Activated T-helper 1 cell treated with Interleukin-2 at 50 U/mL for 16 hours (primary cell): ENCODE measurements at places on chromosomes 16 and 17.

- peak; percentile 88 for DNase-seq
These were observed at the start of gene COIL for GRCh38 chr17:56960596-56961538. COIL (minus strand) TSS chr17:56961050; CDS start chr17:56961019, 31 bp downstream.

GRCh38 chr17:31318851-31319661 is 2.4 kb downstream of the EVI2A start:
- no peak for DNase-seq

DNA sequence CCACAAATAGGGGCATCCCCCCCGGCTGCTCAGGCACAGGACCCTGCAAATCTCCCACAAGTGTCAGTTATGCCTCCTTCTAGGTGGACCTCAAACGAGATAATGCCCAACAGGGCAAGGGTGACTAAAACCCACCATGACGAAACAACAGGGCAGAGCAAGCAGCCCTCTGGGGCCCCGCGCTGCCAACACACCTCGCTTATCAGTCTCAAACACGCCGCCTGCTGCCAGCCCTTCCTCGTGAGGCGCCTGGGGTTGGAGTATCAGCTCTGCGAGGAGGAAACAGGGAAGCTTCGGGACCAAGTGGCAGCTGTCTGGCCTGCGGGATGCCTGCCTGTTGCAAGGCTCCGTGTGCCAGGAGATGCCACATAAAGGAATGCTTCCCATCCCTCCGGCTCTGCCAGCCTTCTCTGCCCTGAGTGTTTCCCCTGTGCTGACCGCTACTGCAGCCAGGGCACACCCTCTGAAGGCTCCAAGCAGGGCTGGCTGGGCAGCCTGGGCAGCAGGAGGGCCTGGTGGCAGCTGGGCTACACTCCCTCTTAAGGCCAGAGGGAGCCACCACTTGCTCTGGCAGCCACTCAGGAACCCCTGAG is 2.5 kb downstream of the SMIM5 start:
- no peak for DNase-seq

DNA sequence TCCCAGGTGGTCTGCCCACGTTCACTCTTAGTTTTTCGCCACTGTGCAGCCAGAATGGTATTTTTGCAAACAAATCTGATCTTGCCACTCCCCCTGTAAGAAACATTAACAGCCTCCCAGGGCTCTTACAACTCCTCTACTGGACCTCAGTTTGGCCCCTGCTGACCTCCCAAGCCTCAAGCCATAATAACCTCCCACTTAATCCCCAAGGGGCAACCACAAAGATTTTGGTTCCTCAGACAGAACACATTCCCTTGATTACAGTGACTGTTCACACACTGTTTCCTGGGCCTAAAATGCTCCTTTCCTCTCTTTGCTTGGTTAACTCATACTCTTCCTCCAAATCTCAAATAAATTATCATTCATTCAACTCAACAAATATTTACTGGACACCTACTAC is 21.5 kb upstream of the CD300E start:
- no peak for DNase-seq

- DNase-seq, result peak; percentile 9
These were observed 66.8 kb downstream of the KPNA2 start for GRCh38 chr17:68102318-68102758.

- no peak for DNase-seq
These were observed 8.5 kb upstream of the SLC39A11 start for GRCh38 chr17:73101031-73101430.

DNA sequence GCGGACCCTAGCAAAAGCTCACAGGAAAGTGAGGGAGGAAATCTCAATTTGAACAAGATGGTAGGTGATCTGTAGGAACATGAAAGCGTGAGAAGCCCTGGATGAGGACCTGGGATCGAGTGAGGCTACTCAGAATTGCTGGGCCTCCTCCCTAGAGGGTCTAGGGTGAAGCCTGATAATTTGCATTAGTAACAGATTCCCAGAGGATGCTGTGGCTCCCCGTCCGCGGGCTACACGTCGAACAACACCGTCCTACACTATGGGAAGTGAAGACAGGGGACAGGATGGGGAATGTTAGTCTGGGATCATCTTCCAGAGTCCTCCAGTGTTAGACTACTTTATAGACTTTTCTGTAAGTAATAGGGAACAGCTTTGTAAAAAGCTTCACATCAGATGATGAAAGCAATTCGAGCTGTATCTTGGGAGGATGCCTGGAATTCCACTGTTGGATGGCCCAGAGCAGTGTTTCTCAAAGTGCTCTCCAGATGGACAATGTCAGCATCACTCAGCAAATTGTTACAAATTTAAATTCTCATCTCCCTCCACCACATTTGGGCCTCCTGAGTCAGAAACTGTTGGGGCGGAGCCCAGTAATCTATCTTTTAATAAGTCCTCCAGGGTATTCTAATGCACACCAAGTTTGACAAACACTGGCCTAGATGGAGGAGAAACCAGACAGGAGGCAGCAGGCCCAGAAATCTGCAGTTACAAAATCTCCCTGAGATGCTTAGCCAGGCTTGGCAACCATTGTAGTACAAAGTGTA is 6.5 kb downstream of the FNDC8 start:
- no peak for DNase-seq

GRCh38 chr16:82201351-82201750 is 31.3 kb upstream of the MPHOSPH6 start:
- DNase-seq, result no peak

DNA sequence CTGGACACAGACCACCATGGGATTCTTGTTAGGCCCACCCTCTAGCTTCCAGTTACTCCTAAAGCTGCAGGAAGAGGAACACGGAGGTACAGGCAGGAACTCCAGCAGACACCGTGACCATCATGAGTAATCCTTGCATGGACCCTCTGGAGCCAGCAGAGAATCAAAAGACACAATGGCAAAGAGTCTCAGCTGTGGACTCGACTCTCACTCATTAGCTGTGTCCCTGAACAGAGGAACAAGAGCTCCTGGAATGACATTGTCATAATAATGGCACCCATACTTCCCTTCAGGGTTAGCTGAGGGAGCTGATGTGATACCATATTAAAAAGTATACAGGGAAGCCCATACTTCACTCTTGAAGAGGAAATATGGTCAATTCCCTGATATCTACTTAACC is 176.3 kb upstream of the ASIC2 start:
- no peak for DNase-seq

DNA sequence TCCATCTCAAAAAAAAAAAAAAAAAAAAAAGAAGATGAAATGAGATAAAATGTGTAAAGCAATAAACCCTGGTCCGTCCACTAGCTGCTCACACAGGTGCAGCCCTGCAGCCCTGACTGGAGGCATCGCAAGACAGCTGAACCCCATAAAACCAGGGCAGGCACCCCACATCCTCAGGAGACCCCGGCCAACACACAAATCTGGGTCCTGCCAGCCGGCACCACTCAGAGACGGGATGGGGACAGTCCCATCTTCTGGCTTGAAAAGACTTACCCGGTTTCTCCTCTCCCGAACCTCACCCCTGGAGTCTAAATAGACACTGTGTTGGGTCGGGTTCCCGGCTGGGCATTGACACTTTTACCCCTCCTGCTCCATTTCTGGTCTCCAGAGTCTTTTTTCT is 52.7 kb upstream of the TNRC6C start:
- no peak for DNase-seq

DNA sequence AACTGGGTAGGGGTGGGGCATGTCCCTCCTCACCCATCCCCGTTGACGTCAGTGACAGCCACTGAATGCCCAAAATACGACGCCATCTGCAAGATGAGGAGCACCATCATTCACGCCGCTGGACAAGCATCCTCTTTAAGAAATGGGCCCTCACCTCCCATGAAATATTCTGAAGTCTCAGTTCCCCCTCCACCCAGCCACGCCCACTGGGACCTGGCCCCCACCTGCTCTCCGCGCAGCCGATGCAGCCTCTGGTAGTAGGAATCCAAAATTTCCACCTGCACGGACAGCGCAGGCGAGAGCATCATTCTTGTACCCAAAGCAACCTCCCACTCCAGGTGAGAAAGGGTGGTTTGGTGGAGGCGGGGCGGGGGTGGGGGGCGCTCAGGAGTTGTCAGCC is 5.6 kb downstream of the ITGA2B start:
- no peak for DNase-seq

DNA sequence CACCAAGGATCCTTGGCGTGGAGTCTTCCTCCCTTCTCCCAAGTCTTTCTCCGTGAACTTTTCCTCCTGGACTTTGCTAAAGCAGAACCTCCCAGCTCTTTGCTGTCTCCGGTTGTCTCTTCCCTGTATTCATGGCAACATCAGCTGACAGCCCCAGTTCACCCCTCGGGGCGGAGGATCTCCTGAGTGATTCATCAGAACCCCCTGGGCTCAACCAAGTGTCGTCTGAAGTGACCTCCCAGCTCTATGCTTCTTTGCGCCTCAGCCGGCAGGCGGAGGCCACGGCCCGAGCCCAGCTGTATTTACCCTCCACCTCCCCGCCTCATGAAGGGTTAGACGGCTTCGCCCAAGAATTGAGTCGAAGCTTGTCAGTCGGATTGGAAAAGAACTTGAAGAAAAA is 943 bp downstream of the CNTROB start:
- no peak for DNase-seq

DNA sequence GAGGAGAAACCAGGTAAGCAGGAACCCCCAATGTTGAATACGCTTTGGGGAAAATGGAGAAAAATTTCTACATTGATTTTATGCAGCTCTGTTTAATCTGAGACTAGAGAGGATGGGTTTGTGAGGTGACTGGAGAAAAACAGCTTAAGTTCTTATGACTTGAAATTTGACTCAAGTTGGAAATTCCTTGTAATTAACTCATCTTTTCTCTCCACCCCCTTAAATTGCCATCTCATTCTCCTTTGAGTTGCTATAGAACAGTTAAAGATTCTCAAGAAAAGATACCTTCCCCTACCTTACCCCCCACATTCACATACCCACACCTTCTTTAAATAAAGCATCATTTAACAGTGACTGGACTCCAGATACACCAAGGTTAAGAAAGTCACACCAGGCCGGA is 24.2 kb downstream of the ZNRF1 start:
- no peak for DNase-seq

DNA sequence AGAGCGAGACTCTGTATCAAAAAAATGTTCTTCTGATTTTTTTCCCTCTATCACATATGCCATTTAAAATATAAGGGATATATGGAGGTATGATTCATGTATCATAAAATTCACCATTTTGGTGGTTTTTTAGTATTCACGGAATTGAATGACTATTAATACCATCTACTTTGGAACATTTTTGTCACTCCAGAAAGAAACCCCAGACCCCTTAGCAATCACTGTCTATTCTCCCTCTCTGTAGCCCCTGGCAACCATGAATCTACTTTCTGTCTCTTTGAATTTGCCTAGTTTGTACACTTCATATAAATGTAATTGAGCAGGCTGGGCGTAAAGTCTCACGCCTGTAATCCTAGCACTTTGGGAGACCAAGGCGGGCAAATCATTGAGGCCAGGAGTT is 75.9 kb downstream of the PRKCA start:
- DNase-seq, result no peak

DNA sequence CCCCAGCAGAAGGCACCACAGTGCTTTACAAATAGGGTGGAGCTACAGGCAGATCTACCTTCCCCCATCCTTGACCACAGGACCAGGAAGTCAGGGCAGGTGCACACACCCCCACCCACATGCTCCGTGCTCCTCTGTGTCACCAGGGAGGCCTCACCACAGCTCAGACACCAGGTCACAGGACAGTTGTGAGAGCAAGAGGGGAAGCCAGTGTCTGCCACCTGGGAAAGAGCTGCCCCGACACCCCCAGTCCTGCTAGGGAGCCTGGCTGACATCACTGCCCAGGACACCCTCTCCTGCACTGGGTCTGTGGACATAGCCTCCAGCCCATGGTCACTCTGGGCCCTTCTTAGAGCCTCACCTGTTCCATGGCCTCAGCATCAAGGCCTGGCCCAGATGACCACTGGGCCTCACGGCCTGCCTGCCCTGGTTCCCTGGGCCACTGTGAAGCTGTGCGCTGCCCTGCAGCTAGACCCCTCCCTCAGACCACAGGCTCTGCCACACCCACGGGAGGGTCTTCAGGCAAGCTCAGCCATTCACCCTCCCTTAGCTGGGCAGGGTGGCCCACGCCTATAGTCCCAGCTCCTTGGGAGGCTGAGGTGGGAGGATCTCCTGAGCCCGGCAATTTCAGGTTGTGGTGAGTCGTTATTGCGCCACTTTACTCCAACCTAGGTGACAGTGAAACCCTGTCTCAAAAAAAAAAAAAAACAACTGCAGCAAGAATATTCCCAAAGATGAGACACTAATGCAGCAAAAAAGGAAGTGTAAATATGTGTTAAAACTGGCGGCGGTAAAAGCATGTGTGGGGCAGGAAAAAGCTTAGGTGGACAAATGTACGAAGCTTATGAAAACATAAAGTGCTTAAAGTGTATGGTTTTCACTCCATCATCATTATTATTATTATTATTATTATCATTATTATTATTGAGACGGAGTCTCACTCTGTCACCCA is 14.2 kb downstream of the POLR3K start:
- peak; percentile 21 for DNase-seq

- peak; percentile 47 for DNase-seq
These were observed 24.4 kb downstream of the SREBF1 start for GRCh38 chr17:17812211-17813054.

DNA sequence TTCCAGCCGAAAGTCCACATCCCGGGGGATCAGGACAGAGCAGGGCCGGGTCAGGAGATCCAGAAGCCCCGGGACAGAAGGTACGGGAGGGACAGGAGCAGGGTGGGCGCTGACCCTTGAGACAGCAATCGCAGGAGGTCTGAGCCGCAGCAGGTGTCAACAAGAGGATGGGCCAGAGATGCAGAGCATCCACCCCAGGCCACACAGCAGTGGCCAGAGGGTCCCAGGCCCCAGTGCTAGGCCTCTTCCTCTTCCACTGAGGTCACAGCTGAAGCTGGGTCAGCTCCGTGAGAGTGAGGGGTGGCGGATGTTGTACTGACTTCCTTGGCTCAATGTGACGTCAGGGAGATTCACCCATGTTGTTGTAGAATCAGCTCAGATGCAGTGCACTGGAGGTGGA is 8.7 kb upstream of the RNF213 start:
- no peak for DNase-seq

GRCh38 chr16:88941913-88942909 is 34.8 kb downstream of the CBFA2T3 start:
- DNase-seq, result peak; percentile 31

DNA sequence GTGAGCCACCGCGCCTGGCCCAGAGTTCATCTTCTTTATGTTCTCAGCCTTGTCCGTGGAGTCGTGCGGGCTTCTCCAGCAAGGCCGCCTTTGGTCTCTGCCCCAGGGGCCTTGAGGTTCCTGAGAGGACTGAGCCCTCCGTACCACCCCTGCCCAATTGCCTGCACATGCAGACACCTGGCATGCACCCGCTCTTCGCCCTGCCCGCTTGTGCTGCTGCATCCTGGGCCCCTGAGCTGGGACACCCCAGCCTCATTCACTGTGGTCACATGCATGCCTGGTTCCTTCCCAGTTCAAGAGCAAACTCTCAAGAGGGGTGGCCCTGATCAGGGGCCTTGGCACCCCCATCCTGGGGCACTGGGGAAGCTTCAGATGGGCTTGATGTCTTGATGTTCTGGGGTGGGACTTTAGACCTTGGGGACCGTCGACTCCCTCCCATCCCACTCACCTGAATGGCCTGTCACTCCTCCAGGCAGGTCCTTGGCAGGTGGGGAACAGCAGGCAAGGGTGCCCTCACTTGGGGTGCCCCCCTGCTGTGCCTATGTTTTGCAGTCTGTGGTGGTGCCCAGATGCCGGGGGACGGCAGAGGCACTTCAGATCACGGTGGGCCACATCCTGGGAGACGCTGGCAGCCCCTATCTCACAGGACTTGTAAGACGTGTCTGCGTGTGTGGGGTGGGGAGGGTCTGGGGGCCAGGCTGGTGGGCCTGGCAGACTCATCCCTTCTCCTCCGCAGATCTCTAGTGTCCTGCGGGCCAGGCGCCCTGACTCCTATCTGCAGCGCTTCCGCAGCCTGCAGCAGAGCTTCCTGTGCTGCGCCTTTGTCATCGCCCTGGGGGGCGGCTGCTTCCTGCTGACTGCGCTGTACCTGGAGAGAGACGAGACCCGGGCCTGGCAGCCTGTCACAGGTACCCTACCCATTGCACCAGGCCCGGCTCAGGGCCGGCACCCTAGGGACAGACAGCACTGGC is 12.7 kb upstream of the SPNS2 start:
- peak; percentile 45 for DNase-seq
